Activated CD4-positive, alpha-beta memory T cell treated with anti-CD3 and anti-CD28 coated beads for 36 hours (primary cell): ENCODE measurements at places on chromosomes 11 and 22.

DNA sequence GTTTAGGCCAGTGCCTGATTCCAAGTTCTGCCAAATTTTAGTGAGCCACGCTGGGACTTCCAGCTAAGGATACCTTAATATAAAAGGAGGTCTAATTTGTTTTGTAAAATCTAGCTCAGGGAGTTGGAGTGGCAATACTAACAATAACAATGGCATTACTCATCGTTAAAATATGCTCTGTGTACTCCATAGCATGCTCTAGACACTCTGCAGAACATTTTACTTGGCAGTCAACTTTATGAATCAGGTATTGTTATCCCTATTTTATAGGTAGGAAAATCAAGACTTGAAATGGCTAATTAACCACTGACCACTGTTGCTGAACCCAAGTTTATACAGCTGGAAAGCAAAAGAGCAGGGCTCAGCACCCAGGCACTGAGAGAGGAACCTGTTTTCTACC is 485.0 kb upstream of the KIRREL3 start:
- no peak for DNase-seq

DNA sequence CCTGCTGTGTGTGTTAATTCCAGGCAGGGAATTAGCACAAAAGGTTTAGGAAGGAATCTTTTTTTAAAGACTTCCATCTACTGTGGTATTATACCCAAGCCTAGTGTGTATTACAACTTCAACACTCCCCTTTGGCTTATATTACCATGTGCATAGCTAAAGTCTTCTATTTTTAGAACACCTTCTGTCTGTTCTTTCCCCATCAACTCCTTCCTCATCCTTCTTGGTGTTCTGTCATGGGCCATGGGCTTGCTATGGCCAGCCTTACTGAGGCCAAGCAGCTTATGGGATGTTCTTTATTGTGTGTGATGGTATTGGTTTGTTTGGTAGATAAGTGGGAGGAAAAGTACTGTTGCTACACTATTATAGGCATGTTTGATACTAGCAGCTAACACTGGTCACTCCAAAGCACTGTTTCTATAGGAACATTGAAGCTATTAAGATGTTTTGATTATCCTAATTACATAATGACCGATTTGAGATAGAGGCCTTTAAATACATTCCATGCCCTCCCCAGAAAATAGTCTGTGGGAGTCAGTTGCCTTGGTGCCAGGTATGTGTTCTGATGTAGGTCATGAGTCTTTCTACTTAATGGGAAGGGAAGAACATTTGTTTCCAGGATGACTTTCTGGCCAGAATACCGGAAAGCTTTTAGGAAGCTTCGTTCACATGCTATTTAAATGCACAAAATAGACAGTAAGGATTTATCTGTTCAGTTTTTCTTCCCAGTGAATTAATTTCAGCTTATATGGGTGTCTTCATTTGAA is 16.5 kb downstream of the MCAM start:
- no peak for DNase-seq

DNA sequence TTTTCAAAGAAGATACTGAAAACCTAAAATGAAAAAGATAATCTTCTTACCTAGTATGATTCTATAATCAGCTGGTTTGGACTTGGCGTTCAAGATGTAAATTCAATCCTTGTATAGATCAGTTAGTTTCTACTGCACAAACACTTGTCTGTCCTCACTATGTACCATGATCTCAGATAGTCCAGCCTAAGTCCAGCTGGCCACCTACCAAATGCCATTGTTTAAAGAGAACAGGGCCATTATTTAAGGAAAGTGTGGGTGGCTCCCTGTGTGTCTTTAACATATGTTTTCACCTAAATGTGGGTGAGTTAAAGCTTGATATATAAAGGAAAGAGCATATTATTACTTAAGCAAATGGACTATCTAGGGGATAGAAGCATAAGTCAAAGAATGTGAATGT is 38.6 kb downstream of the BLID start:
- DNase-seq, result no peak

DNA sequence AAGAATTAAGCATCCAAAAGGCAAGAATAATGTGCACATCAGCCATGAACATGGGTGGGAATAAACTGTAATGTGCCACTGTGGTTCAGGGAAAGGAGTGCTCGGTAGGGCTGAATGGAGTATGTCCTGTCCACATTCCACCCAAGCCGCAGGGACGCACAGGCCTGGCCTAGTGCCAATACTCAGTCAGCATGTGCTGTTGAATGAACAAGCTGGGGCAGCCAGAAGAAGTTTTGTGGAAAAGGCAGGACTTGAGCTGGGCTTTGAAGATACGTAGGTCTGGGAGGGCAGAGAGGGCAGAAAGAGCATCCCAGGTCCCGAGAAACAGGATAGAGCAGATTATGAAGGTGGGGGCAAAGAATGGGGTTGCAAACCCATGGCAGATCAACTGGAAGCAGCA is 60.0 kb upstream of the PLET1 start:
- DNase-seq, result no peak

DNA sequence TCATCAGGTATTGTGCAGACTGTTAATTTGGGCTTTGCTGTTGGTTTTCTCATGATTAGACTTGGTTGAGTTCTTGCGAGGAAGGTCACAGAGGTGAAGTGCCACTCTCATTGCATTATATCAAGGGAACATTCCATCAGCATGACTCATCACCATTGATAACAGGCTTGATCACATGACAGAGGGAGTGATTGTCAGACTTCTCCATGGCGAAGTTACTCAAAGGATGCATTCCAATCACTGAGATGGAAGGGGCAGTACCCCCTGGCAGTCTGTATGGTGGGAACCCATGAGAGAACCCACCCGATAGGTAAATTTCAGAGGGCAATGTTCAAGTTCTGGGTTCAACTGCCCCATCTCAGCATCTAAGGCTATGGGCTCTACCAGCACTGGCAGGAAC is 19.4 kb upstream of the P2RY2 start:
- DNase-seq, result no peak

DNA sequence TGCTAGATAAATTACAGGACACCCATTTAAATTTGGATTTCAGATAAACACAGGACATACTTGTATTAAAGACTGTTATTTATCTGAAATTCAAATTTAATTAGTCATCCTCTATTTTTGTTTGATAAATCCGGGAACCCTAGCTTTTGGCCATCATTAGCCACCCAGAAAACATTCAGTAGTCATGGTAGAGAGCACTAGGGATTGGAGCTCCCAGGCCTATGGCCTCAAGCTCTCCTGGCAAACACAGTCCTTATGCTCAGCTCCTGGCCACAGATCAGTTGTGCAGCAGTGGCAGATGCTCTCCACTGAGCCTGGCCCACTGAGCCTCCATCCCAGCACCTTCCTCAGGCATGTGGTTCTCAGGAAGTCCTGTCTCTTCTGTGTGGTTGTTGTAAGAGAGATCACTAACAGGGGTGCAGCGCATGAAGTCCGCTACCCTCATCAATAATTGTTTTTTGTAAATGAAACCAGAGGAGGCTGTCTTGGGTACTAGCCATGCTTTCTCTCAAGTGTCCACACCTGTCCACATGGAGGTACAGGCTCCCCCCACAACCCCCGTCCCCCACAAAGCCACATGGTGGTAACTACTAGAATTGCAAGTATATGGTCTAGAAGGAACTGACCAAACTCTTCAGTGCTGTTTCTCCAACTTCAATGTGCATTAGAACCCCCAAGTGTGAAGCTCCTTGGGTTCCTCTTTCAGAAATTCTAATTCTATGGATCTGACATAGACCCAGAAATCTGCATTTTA is 1.1 kb upstream of the IRAG1 start:
- no peak for DNase-seq

- DNase-seq, result no peak
Measured at GRCh38 chr11:95372097-95372656, 141.2 kb upstream of the SESN3 start.

GRCh38 chr22:41913040-41913719 is 1.7 kb downstream of the SHISA8 start:
- DNase-seq, result no peak

DNA sequence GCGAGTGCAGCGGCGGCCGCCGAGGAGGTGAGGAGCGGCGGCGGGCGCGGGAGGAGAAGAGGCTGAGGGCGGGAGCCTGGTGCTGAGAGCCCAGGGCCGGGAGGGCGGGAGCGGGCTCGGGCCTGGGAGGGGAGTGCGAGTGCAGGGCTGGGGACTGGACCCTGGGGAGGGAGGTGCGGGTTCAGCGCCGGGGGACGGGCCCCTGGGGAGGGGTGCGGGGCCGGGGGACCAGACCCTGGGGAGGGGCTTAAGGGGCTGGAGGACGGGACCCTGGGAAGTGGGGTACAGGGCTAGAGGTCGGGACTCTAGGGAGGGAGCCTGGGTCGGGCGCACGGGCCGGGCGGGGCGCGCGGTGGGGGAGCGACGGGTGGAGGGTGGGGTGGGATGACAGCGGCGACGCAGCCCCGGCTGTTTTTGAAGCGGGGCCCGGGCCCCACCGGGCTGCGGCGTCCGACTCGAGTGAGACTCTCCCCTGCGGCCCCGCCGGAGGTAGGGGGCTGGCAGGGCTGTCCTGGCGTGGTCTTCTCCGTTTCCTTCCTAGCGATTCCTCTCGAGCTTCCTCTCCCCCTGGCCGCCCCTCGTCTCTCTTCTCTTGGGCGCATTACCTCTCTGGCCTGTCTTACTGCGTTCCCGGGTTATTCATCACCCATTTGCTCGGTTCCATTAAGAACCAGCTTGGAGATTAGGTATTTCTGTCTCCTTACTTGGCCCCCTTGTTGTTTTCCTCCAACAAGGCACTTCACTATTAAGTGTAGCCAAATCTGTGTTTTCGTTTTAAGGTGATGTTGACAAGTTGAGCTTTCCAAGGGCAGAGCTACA is 754 bp downstream of the NUP50 start:
- DNase-seq, result peak; percentile 48

DNA sequence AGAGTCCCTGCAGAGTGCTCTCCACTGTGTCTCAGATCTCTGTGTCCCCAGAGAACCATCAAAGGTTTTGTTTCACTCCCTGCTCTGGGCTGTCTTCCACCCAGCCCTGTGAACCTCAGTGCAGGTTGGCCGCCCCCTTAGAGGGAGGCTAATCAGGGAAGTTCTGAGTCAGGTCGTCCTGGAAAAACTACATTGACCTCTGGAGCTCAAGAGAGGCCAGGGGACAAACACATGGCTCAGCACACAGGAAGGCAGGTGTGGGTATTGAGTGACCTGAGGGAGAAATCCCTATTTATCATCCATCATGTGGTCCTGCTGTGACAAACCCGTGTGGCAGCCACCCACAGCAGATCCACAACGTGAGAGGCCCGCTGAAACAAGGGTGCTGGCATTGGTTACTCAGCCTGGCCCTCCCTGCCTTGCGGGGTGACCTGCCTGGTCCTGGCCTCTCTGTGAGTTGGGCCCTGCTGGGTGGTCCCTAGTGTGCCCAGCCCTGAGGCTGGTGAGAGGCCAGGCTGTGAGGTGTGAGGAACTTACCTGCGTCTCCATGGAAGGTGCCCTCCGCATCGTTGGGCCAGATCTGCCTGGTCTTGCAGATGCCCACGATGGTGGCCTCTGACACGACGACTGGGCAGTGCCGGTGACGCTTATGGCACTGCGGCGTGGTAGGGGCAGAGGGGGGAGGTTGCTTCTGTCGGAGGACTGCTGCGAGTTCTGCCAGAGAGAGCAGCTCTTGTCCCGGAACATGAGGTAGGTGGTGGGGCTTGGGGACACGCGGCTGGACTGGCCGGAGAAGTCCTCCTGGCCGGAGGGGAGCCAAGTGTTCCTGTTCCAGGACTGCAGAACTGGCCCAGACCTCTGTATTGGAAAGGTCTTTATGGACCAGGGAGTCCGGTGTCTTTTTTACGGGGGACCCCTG is 669 bp upstream of the BCR start:
- peak; percentile 56 for DNase-seq

DNA sequence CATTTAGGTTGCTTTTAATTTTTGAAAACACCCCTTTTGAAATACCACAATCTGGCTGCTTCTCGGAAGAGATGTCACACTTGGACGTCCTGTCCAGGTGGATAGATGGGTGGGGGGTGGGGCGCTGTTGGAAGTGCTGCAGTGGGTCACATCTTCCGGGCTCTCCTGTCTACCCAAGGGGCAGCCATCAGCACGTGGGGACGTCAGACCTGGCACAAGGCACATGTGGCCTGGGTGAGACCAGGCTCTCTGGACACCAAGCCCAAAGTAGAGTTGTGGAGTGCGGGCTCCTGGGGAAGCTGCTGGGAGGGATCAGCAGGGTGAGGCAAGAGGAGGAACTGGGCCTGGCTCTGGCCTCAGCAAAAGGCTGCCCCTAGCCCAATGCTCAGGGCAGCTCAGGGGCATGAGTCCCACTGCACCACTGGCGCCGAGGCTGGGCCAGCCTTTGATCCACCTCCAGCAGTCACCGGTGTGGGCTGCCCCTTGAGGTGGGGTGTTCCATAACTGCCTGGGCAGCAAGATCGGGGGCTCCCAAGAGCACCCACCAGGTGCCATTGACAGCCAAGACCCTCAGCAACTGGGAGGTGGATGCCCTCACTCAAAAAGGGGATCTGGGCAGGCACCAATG is 68.6 kb upstream of the CCND1 start:
- DNase-seq, result no peak

DNA sequence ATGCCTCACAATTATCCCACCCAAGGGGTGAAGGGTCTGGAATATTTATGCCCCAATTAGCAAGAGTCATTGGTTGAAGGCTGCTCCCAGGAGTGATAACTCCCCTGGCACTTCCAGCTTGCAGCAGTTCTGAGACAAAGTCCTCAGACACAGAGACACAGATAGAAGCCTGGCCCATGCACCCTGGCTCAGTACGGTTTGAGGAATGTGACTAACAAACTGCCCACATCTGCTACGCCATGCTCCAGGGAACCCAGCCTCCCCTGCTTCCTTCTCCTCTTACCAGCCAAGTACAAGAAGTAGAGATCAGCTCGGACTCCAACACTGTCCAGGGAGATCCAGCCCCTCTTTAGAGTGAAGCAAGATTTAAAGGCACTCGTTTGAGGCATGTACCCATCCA is 48.5 kb upstream of the BMAL1 start:
- DNase-seq, result no peak

DNA sequence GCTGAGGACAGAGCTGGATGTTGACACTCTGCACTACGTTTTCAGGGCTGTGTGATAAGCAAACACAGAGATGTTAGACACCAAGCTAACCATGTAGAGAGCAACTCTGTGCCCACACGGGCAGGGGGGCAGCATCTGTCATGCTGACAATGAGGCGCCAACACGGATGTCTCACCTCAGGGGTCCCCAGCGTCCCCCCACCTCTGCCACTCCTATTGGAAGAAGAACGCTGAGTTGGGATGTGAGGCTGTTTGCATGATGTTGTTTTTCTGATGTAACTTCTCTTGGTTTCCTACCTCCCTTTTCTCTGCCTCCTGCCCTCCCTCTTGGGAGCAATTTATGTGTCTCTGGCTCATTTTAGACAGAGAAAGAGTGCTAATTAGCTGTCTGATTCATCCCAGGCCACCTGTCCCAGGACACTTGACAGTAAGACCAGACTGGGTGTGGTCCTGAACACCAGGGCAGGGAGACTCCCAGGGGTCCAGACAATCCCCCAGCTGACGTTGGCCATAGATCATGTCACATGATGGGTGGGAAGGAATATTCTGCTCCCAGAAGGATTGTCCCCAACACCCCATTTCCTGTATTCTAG is 89.2 kb upstream of the NCAM1 start:
- DNase-seq, result no peak

- peak; percentile 56 for DNase-seq
Measured at GRCh38 chr11:134139873-134140331, 71.0 kb downstream of the JAM3 start.

GRCh38 chr22:35612903-35613302 is 4.2 kb downstream of the MB start:
- DNase-seq, result no peak
